ENCODE measurements at places on chromosomes 11 and 22.

- no peak for DNase-seq
Observed at GRCh38 chr11:35967042-35967441, 23.2 kb downstream of the LDLRAD3 start.

- DNase-seq: no peak
Observed at GRCh38 chr11:2590131-2590964, 109.4 kb downstream of the KCNQ1OT1 start.

- no peak for DNase-seq
Observed at GRCh38 chr11:62811659-62812058, 6.4 kb upstream of the NXF1 start.

DNA sequence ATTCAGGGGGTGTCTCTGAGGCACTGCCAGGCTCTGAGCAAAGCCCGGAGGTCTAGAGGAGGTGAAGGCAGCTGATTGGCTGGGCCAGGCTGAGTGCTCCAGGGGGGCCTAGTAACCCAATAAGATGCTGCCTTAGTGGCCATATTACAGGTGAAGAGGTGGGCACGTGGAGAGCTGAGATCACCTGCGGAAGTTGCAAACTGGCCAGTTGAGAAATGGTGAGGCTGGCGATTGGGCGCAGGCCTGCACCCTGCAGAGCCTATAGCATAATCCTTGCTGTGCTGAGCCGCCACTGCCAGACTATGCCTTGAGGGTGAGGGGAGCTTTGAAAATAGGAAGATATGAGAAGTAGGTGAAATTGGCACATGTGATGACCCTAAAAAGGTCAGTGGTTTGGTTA lies 21.7 kb downstream of the DERL3 start:
- DNase-seq: no peak

GRCh38 chr11:87739766-87740165 lies 435.5 kb downstream of the RAB38 start:
- peak; percentile 40 for DNase-seq

- DNase-seq: no peak
Observed at GRCh38 chr11:17157761-17158160, 50.0 kb downstream of the PIK3C2A start.

- peak; percentile 35 for DNase-seq
Observed at GRCh38 chr22:36659762-36660509, 43.6 kb downstream of the CACNG2 start.

- DNase-seq: no peak
Observed at GRCh38 chr11:28400331-28401100, 292.3 kb downstream of the METTL15 start.

- DNase-seq: no peak
Observed at GRCh38 chr11:12276831-12277475, 100.4 kb upstream of the PARVA start.

DNA sequence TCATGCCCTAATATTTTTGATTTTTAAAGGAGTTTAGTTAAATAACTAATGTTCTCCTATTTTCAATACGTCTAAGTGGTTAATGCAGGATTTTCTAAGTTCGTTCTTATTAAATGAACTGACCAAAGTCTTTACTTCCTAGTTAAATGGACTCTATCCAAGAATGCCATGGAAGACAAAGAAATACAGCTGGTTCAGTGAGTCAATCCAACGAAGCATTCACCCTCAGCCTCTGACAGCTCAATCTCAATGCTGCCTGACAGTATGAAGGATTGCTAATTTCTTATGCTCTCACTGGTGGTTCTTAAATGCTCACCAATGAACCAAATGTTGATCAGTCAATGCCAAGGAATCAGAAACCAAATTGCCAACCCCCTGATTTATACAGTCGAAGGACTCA lies 219.4 kb downstream of the CADM1 start:
- no peak for DNase-seq

DNA sequence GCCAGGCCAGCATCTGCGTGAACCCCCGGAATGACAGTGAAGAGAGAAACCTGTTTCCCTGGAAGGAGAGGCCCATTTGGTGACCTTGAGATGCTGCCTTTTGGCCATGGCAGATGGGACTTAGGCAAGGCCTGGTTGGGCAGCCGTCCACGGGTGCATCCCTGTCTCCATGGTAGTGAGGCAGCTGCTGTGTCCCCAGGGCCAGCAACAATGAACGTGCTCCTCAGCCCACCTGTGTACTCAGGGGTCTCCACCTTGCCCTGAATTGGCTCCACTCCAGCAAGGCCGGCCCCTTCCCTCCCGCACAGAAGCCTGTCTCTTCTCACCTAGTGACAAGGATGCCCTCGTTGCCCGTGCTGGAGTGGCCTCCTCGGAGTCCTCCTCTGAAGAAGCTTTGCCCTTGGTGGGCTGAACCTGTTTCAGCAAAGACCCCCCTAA lies 441.1 kb downstream of the TBC1D22A start:
- DNase-seq: no peak

DNA sequence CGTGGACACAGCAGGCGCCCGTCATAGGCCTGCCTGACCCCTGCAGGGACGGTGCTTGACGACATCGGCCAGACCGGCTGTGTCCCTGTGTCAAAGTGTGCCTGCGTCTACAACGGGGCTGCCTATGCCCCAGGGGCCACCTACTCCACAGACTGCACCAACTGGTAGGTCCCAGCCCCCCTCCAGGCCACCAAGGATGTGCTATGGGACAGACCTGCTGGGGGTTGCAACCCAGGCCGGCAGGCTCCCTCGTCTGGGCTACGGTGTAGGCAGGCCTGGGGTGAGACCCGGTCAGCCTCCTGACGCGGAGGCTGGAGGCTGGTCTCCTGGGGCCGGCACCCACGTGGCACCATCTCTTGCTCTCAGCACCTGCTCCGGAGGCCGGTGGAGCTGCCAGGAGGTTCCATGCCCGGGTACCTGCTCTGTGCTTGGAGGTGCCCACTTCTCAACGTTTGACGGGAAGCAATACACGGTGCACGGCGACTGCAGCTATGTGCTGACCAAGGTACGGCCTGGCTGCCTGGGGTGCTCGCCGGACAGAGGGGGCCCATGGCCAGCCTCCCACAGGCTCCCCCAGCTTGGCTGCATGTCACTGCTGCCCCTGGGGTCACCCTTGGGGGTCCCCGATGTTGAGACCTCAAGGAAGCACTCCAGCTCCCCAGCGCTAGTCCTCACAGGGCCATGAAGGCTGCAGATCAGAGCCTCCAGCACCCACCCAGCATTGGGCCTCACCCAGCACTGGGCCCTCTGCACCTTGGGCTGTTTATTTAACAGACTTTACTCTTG lies 7.7 kb downstream of the MUC5AC start:
- no peak for DNase-seq

- no peak for DNase-seq
Observed at GRCh38 chr11:121692236-121692635, 239.5 kb upstream of the SORL1-AS1 start.

GRCh38 chr11:68545796-68546195 lies 85.2 kb downstream of the PPP6R3 start:
- no peak for DNase-seq

GRCh38 chr22:23804781-23805291 lies 18.1 kb downstream of the SMARCB1 start:
- DNase-seq: no peak

GRCh38 chr11:70314730-70315129 lies 44.2 kb downstream of the PPFIA1 start:
- DNase-seq: no peak

- no peak for DNase-seq
Observed at GRCh38 chr11:122691549-122692150, 36.1 kb downstream of the UBASH3B start.
